Retinal pigment epithelial cell (primary cell): ENCODE measurements at places on chromosomes 5 and 9.

GRCh38 chr5:178531786-178532185 is 58.4 kb downstream of the COL23A1 start:
- no peak for DNase-seq

DNA sequence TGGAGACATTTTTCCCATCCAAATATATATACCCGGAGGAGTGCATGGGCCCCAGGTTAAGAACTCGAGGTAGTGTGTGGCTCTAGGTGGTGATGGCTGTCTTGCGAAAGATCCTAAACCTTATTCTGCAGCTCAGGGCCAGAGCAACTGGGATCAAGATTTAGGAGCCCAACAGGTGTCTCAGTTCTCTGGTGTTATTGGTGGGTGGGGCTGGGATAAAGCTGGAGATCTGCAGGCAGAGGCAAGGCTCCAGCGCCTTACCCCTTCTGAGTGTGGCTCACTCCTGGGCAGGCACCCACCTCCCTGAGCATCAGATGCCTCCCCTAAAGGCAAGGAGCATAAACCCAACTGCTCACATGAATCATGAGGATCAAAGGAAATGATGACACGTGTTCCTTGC is 11.2 kb downstream of the UBE2QL1 start:
- no peak for DNase-seq

DNA sequence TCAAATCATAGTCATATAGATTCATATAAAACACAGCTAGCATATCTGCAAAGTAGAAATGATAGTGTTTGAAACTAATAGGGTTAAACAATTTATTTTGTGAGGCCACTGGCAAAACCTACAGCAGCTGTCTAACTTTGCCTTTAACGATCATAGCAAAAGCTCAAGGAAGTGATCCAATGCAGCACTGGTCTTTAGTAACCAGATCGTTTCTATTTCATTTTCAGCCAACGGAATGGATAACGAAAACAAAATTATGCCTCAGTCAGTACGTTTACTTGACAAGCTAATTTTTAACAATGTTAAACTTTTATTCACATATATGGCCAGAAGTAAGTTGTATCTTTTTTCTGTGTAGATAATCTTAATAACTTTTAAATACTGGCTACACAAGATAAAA is 17.7 kb downstream of the MLLT3 start:
- DNase-seq: no peak

DNA sequence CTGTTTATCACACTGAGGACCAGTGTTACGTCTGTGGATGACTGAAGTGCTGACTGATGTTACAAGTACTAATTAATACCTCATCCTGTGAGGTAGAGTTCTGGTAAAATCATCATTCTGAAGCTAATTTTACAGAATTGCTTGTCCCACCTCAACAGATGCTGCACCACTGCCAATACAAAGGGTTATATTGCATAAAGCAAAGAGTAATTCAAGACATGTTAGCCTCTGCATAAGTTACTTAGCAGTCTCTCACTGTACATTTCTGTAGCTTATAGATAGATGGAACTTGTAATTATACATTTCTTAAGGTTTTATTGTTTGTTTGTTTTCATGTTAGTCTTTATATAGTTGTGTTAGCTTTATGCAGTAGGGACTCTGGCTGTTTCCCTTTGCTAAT is 513.6 kb downstream of the ANXA1 start:
- DNase-seq: no peak

GRCh38 chr5:83400241-83400640 is 71.3 kb upstream of the VCAN start:
- DNase-seq: no peak

DNA sequence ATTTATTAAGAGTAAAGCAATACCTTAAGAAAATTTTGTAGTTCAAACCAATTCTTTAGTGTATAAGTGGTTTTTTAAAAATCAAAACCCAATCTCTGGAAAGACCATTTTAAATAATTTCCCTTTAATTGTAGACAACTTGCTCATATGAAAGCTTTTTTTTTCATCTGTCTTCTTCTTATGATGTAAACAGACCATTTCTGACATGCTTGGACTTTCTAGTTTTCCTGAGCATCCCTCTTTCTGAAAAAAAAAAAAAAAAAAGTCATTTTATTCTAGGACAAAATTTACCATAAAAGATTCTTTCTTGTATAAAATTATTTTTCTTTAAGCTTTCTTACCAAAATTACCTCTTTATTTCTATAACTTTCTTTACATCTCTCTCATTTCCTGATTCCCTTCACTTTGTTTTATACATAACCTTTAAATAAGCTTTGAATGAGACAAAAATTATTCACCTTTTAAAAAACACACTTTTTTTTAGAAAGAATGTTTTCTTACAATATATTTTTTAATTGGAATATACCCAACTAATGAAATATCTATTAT is 67.5 kb downstream of the COL15A1 start:
- no peak for DNase-seq
